Activated effector memory CD4-positive, alpha-beta T cell treated with anti-CD3 and anti-CD28 coated beads, Interleukin-2, amount 50 U/mL, for 16 hours (primary cell): ENCODE measurements at places on chromosomes 12 and 14.

GRCh38 chr12:47281667-47282171 is 202.0 kb upstream of the AMIGO2 start:
- no peak for DNase-seq

GRCh38 chr14:36027354-36027753 is 149.2 kb downstream of the PTCSC3 start:
- no peak for DNase-seq

DNA sequence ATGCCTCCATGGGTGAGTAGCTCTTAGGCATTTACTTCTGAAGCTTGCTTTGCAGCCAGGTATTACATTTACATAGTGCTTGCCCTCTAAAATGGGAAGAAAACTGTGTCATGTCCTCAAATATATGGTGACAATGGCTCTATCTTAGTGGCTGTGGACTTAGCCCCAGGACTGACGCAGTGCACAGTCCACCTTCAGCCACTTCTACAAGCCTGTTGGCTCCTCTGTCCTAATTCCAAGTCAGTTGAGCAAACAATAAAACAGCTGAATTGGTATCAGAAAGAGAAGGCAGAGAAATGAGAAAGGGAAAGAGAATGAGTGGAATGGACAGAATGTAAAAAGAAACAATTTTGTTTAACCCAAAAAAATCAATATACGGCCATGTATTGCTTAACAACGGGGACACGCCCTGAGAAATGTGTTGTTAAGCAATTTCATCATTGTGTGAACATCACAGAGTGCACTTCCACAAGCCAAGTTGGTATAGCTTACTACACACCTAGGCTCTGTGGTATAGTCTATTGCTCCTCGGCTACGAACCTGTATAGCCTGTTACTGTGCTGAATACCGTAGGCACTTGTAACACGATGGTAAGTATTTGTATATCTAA is 93.5 kb downstream of the GRIN2B start:
- DNase-seq = no peak

GRCh38 chr14:50936016-50936340 is 8.3 kb downstream of the PYGL start:
- DNase-seq = no peak

DNA sequence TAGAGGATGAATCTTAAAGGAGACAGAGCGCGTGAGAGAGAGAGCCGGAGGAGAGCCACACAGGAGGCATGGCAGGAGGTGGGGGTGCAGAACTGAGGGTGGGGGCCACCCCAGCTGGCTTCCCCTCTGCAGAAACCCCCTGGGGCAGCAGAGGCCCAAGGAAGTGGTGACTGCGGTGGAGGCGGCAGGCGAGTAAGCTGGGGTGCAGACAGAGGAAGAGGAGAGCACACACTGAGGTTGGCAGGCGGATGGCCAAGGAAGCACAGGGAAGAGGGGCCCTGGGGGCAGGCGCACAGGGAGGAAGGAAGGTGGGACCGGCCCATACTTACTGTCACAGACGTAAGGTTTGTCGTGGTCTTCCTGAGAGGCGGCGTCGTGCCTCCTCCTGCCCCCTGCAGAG is 179.8 kb downstream of the DPF3 start:
- peak; percentile 61 for DNase-seq

- no peak for DNase-seq
These were observed 99.0 kb downstream of the LIN7A start for GRCh38 chr12:80838708-80839107.

DNA sequence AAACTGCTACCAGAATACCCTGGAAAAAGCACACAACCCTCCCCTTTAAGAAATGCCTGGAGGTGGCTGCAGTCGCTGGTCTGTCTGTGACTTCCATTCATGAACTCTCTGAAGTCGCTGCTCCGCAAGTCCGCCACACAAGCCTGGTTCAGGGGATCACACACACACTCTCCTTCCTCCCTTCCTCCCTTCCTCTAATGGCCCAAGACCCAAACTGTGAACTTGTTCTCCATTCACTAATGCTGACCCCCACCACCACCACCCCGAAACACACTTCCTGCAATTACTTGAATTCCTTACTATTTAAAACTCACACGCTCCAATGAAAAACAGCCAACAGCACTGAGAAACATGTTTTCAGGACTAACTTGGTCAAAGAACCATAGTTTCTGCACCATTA is 1.0 kb upstream of the LMO3 start:
- DNase-seq = no peak

DNA sequence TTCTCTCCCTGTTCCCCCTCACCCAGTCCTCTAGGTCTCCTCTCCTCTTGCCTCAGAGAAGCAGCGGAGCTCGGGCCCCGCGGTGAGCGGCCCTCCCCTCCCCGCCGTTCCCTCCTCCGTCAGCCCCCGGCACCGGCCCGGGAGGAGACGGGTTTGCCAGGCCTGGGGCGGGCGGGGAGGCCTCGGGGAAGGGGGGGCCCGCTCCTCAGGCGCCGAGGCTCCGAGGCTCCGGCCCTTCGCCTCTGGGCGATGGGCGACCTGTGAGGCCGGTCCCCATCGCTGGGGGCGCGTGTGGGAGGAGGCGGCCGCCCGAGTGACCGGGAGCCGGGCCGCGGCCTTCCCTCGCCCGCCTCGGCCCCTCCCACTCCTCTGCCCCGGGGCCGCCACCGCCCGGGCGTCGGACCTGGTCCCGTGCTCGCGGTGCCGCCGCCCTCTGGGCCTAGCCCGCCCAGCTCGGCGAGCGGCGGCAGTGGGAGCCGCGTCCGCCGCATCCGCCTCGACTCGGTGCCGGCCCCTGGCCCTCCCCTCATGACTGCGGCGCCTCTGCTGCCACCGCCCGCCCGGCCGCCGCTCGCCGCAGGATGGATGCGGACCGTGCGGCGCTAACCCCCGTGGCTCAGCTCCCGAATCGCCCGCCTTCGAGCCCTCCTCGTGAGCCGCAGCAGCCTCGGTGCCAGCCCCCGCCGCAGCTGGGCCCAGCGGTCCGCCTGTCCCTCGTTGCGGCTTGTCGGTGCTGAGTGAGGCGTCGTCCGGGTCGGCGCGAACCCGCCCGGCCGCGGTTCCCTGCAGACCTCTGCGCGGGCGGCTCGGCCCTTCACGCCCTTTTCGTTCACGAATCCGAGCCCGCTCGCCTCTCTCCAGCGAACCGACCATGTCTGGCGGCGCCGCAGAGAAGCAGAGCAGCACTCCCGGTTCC is 574 bp downstream of the WNK1 start:
- peak; percentile 80 for DNase-seq

DNA sequence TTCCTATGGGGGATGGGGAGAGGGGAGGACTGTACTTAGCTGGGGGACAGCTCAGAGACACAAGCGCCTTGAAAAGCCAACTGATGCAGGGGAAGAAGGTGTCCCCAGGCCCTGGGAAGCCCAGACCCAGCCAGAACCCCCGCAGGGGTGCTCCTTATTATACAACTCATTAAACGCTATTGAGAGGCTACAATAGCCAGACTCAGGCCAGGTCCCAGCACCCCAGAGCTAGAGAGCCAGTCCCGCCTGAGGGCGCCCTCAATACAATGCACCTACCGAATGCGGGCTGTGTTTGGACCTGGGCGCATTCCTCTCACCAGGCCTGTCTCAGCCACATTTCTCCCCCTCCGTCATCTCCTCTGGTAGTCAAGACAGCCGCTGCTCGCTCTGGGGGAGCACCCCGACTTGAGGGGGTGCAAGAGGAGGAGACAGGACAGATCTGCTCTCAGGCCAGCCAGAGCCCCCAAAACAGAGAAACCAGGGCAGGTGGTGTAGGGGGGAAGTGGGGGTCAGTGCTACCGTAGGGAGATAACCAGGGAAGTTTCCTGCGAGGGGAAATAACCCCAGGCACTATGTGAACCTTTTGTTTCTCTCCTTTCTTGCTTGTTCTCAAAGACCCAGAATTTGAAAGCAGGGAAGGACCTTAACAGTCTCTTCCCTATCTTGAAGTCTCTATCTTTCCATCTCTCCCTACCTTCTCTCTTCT is 6.1 kb upstream of the ASIC1 start:
- DNase-seq = no peak

DNA sequence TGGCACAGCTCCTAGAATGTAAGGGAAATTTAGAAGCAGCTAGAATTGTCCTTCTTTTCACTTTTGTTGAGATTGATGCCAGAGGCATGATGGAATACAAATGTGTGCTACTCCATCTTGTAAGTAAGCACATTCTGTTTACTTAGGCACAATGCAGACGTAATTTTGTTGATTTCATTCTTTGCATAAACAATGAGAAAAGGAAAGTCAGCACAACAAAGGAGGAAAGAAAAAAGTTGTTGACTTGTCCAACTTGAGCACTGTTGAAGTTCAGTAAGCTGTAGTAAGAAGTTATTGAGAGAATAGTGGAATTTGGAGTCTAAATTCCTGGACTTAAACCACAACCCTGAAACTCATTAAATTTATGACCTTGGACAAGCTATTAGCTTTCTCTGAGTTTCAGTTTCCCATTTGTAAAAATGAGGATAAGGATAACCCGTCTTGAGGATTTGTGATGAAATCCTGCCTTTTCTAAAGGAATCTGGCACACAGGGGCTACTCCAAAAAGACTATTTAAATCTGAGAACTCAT is 19.4 kb upstream of the CNTN1 start:
- DNase-seq = no peak

GRCh38 chr12:29073631-29074239 is 75.3 kb upstream of the FAR2 start:
- DNase-seq = no peak

- DNase-seq = no peak
These were observed 182.3 kb downstream of the PELI2 start for GRCh38 chr14:56300495-56300894.

DNA sequence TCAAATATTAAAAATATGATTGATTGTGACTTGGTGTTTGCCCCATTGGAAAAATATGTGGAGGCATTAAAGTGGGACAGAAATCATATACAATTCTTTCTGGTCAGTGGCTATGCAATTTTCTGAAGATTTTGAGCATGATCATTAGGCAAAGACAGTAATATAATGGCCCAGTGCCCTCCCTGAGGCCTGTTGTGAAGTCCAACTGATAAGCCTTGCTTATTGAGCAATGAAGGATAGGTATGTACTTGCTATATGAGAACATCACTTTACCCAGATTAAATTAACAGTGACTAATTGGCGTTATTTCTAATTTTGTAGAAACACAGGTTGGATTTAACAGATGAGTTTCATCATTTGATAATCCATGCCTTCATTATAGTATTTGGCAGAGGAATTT is 57.1 kb downstream of the NKX2-1 start:
- DNase-seq = no peak

GRCh38 chr12:53090105-53090504 is 7.4 kb upstream of the IGFBP6 start:
- DNase-seq = no peak

GRCh38 chr12:6340032-6340638 is 1.7 kb downstream of the TNFRSF1A start:
- no peak for DNase-seq

DNA sequence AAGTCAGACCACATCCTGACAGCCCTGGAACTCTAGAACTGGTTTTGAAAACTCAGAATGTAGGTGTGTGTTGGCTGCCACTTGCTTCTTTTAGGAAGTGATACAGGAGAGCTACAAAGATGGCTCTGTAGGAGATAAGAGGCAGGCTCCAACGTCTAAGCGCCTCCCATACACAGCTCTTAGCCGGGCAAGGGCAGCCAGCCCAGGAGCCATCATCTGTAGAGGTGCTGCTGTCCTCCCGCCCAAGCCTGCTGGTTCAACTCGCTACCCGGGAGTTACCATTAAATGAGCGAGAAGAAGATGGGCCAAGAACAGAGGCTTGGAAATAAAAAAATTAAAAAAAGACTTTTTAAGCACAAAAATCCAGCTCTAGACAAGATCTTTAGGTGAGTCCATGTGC is 61.2 kb upstream of the DIO3 start:
- no peak for DNase-seq

DNA sequence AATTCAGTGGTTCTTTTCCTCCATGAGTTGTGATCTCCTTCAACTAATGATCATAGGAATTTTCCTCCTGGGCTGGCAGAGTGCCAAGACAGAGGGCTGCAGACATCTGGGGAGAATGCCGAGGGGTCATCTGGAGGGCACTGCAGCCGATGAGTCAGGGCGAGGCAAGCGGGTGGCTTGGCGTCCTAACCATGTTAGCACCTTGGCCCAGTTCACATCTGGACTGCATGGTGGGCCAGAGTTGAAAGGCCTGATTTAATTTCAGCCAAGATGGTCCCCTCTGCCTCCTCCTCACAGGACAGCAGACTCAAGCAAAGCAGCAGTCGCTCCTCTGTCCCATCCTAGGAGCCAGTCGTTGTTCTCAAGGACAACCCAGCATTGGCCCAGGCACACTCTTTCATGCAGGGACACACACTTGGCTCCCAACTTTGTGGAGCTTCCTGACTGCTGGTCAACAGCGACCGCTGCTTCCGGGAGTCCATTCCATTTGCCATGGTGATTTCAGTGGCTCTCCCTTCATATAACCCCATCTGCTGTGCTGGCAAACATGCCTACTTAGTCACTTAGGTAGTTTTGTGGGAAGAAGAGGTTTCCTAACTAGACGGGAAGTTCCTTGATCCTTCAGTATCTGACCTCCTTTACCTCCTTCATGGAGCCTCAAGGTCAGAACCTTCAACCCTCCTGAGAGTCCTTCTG is 161.8 kb downstream of the TTC8 start:
- no peak for DNase-seq

DNA sequence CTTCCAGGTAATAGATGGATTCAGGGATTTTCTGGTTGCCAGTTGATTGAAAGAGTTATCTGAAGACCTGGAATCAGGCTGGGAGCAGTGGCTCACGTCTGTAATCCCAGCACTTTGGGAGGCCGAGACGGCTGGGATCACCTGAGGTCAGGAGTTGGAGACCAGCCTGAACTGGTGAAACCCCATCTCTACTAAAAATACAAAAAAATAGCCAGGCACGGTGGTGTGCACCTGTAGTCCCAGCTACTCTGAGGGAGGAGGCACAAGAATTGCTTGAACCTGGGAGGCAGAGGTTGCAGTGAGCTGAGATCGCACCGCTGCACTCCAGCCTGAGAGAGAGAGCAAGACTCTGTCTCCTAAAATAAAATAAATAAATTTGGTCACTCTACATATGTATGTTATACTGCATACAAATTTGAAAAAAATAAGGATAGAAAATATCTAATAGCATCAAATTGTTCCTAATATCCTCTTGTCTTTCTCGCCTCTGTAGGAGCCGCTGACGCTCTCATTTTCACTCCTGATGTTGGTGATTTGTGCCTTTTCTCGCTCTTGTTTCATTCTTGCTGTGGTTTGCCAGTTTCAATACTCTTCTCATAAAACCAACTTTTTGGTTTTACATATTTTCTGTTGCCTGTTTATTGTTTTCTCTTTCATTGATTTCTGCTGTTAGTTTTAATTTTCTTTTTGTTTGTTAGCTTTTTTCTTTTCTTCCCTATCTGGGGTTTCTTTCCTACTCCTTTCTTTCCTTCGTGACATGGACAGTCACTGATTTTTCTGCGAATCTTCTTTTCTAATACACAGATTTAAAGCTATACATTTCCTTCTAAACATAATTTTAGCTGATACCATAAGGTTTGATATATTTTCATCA is 23.8 kb upstream of the PLD4 start:
- DNase-seq = peak; percentile 41

- DNase-seq = no peak
These were observed 73.7 kb downstream of the ANKS1B start for GRCh38 chr12:99911081-99911480.

GRCh38 chr12:115606040-115606439 is 671.5 kb downstream of the MED13L start:
- DNase-seq = no peak
